ENCODE measurements at places on chromosomes 3 and 15.
A peak's percentile ranks its signal among the peaks of the same experiment; 100 is the strongest.

DNA sequence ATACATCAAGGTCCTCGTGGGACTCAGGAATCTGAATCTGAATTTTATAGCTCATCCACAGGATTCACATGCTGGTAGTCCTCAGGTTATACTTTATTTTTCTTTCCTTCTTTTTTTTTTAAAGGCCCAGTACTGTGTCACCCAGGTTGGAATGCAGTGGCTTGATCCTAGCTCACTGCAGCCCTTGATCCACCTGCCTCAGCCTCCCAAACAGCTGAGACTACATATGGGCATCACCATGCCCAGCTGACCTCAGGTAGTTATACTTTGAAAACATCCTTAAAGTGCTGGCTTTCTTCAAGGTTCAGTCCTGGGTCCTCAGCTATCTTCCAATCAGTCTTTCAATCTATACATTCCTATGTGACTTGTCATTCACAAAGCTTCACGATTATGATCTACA lies 38.2 kb downstream of the SNX4 start:
- DNase-seq, result no peak

DNA sequence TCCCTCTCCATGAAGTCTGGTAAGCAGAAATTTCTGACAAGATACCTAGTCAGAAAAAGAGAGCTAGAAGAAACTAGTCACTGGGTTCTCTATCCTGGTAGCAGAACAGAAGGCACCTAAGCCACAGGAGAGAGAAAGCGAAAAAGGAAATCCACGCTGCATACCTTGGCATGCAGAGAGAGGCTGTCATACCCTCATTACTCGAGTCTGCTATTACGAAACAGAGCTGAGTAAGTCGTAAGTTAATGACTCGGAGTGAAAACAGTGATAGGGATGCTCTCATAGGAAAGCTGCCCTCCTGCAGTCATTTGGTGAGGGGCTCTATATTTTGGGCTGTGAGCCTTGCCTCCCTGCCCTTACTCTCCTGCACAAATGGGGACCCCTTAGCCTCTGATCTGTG lies 16.2 kb downstream of the CLRN1 start:
- no peak for DNase-seq

DNA sequence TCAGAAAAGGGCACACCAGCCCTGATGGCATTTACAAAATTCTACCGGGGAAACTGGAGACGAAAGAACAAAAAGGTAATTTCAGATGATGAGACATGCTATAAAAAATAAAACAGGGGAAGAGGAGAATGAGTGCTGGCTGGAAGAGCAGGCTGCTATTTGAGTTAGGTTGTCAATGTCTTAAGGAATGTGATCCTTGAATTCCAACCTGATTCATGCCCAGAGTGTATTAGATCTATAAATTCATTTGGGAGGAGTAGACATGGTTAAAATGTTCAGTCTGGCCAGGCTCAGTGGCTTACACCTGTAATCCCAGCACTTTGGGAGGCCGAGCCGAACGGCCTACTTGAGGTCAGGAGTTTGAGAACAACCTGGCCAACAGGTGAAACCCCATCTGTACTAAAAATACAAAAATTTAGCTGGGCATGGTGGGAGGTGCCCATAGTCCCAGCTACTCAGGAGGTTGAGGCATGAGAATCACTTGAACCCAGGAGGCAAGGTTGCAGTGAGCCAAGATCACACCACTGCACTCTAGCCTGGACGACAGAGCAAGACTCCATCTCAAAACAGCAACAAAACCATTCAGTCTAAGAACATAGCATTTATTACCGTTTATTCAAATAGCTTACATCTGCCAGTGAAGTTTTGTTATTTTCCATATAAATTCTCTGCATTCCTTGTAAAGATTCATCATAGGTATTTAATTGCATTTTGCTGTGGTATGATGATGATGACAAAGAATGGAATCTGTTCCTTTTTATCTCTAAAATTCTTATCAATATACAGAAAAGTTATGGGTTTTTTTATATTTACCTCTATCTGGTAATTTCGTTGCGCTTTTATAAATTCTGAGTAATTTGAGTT lies 126.7 kb upstream of the NR2E3 start:
- no peak for DNase-seq

DNA sequence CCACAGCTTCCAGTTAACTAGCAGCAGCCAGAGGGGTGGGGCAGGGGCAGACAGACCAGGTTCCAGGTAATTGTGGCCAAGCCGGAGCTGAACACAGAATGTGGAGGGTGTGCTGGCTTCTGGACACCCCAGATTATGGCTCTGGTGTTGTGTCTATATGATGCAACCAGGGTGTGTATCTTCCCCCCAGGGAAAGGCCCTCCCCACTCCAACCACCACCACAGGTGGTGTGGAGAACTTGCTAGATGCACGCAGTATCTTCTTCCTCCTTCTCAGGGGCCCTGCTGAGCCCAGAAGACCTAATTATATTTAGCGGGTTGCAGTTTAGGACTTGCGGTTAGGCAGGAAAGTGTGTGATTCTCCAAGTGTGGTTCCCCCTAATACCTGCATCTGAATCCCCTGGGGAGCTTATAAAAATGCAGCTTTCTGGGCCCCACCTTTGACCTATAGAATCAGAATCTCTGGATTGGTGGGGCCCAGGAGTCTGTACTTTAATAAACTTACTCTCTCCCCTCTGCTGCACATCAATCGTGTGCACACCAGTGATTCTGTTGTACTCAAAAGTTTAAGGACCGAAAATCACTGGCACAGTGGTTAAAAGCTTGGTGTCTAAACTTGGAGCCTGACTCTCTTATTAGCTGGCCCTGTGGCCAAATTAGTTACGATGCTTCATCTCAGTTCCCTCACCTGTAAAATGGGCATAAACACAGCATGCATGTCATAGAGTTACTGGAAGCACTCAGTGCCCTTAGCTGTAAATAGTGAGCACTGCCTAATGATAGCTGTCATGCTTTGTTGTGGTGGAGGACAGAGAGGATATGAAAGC lies 379.1 kb upstream of the PROK2 start:
- no peak for DNase-seq

GRCh38 chr15:89937365-89938350 lies 24.9 kb upstream of the ARPIN start:
- DNase-seq, result no peak

- peak; percentile 50 for DNase-seq
Measured at GRCh38 chr15:63466378-63467192, 37.8 kb upstream of the USP3 start.

DNA sequence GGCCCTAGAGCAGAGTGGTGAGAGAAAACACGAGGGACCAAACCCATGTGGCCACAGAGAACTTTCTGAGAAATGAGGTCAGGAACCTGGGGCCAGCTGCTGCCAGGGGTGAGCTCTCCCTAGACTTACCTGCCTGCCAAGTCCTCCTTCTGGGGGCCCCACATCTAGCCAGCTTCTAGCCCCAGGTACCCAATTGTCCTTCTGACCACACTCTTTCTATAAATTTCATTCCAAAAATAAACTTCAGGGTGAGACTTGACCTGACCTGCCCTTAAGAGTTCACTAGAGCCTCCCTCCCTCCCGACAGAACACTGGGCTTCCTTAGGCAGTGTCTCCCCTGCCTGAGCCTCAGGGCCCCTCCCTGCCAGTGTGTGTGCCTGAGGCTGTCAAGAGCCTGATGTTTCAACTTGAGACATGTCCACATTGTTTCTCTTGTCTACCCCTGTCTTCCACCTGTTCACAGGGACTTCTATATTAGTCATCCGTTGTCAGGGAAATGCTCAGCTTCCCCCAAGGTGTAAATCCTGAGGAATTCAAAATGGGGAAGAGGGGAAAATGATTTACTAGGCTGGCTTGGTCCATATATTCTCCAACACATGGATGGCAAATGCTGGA lies 312.8 kb upstream of the TLE3 start:
- DNase-seq, result peak; percentile 24

DNA sequence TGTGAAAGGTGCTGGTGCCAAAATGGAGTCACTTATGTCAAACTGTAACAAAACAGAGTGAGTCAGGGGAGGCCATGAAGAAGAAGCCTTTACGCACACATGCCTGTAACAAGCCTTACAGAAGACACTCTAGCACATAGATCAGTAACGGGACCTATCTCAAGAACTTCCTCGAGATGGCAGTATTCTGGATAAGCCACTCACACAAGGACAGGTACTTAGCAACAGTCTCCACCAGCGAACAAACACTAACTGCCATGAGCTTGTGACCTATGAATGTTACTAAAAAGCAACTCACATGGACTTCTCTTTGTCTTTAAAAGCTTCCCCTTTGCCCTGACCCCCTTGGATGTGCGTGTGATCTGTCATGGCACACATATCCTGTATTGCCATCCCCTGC lies 235.1 kb downstream of the CD47 start:
- DNase-seq, result no peak

GRCh38 chr3:167972502-167972901 lies 123.2 kb downstream of the GOLIM4 start:
- DNase-seq, result no peak

DNA sequence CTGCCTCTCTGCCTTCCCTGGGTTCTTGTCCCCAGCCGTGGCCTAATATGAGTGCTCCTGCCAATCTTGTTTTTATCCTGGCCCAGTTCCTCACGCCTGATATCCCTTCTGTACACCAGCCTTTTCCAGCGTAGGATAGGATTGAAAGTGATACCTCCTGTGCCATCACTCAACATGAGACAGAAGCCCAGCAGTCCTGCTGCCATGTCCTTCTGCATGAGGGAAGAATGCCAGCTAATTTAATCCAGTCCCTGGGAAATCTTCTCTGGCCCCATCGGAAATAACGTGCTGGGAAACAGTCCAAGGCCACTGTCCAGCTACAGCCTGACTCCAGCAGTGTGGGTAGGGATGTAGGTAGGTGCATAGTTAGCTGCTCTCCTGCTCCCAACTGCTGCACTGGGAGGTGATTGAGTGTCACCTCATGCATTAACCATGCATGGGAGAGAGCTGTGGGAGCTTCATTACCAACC lies 92.0 kb upstream of the TPM1 start:
- no peak for DNase-seq

DNA sequence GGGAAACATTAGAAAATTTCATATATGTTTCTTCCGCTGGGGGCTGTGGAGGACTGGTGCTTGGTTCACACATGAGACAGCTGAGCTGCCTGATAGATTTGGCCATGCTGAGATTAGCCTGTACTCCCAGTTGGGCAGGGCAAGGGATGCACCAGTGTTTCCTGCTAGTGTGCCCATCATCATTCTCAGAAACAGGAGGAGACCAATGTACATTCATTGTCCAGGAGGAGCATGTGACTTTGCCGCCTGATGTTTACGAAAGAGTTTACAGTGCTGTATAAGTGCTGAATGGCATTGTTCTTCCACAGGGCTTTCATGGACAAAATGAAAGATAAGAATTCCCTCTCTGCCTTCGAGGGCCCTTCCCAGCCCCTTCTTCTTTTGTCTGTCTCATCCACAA lies 311.1 kb upstream of the THBS1 start:
- no peak for DNase-seq

DNA sequence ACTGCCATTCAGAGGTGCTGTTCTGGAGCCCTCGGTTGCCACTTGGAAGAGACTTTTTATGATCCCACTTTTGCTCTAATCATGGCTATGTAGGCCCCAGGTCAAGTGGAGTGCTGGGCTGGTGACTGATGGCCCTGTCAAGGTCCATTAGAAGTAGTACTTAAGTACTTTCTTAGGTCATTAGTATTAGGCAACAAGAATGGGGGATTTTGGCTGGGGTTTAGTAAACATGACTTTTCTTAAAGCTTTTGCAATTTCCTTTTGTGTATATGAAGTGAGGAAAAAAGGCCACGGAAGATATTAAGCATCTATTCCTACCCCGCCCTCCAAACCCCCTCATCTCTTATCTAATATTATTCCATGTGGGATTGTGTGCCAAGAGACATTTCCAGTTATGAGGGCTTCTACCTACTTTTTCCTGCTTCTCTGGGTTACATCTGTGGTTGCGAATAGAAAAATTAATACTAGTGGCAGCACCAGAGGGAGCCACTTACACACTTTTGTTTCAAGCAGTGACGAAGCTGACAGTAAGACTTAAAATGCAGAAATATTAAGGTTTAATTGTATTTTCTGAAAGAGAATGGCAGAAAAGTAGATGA lies 13.9 kb downstream of the NLGN1 start:
- DNase-seq, result peak; percentile 64

- no peak for DNase-seq
Measured at GRCh38 chr3:129245141-129245540, 4.3 kb upstream of the COPG1 start.

DNA sequence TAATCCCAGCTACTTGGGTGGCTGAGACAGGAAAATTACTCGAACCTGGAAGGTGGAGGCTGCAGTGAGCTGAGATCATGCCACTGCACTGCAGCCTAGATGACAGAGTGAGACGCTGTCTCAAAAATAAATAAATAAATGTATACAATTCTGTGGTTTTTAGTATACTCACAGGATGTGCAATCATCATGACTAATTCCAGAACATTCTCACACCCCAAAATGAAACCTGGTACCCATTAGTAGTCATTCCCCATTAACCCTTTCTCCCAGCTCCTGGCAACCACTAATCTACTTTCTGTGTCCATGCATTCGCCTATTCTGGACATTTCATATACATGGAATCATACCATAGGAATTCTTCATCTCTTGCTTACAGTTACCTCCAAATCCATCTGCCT lies 44.5 kb downstream of the LRRFIP2 start:
- no peak for DNase-seq

- DNase-seq, result no peak
Measured at GRCh38 chr3:125189378-125190165, 23.0 kb downstream of the SLC12A8 start.

DNA sequence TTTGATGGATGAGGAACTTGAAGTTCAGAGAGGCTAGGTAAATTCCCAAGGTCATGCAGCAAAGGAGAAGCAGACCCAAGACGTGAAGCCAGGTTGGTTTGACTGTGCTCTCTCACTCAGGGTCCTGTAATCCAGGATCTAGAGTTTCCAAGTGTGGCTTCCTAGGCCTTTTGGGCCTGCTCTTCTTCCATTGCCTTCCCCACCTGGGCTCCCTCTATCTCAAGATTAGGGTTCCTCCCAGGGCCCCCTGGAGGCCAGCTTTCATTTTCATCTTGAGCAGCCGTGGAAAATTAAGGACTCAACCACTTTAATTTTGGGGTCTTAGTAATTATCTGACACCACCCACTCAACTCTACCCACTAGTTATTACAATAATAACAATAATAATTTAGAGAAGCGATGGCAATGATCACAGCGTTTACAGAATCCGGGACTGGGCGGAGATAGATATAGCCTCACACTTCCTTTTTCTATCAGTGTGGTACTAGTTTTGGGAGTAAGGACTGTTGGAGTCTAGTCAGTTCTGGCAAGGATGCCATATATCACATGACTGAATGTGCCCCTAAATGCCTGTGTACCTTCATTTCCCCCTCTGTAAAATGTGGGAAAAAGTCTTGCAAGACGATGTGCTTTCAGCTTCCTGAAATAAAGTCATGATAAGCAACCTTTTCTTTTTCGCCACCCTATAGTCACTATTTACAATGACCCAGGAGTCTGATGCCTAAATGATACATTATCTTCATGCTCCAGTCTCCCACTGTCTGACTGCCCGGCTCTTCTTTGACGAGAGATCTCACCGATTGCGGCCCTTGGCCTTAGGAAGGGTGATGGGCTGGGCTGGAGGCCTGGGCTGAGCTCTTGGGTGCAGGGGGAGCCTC lies 30.2 kb upstream of the MAGEF1 start:
- DNase-seq, result no peak

Measured in umbilical cord (tissue), 2 donors.